Ecto neural progenitor cell (in vitro differentiated cells): ENCODE measurements at places on chromosomes 16 and 17.

GRCh38 chr17:77208217-77208808 lies 67.5 kb downstream of the SEC14L1 start:
- DNase-seq = no peak

- no peak for DNase-seq
Measured at GRCh38 chr16:68454920-68455435, 6.7 kb upstream of the SMPD3 start.

DNA sequence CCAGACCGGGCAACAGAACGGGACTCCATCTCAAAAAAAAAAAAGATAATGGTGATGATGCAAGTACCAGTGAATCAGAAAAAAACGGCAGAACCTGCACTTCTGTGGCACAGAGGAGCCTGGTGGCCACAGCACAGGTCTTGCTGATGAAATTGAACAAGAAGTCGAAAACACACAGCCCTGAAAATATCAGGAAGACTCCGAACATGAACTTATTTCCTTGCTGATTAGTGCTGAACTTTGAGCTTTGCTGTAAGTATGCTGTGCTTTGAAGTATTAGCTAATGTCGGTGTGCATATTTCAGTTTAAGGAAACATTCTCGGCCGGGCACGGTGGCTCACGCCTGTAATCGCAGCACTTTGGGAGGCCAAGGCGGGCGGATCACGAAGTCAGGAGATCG lies 10.9 kb upstream of the MYO15B start:
- no peak for DNase-seq

DNA sequence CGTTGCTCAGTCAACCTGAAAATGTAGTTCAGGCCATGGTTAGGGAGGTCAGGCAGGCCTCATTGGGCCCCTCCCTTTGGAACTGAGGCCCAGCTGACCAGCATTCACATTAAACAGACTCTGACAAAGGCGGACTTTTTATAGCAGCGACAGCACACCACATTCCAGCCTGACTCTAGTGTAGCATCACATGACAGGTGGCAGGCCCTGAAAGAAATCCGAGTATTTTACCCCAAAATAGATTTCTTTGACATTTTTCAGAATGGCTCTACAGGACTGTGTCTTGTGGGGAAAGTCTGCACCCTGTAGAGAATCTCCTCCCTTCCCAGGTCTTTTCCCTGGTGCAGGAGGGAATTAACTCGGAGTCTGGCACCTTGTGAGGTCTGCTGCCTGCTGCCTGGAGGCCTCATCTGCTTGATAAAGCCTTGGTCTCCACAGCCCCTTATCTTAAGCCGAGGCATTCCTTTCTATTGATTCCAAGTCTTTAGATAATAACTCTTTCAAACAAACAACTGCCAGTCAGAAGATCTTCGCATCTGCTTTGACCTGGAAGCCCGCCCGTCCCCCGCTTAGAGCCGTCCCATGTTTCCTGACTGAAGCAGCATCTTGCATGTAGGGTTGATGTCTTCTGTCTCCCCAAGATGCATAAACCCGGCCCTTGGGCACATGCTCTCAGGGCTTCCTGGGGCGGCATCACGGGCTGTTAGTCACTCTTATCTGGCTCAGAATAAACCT lies 44.0 kb upstream of the CAPN15 start:
- DNase-seq = peak; percentile 70

DNA sequence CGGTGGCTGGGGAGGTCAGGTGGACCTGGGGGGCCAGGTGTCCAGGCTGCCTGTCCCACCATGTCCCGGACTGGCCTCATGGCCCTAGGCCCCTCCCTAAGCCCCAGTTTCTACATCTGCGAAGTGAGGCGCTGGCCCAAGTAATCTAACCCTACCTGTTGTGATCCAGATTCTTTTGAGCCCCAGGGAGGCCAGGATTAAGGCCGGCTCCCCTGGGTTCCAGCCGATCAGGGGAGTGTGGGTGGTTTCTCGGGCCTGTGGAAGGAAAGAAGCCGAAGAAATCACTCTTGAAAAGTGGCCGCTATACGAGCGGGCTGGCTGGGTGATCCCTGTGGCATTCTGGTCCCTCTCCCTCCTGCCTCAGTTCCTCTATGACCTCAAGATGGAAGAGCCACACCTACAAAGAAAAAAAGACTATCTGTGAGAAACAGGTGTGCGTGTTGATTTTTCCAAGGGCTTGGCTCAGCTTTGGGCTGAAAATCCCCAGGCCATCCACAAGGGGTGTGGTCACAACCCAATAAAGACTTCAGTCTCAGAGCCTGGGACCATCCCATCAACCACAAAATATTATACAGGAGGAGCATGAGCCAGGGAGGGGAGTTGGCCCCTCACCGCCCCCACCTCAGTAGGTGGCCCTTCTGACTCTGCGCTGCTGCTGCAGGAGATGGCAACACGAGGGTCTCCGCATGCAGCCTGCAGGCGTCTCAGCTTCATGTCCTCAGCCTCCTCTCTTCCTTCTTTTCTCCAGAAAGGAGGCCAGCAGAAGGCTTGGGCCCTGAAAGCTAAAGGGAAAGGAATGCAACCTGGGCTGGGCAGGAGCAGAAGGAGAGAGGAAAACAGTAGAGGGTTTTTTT lies 20.3 kb downstream of the GPR142 start:
- no peak for DNase-seq

DNA sequence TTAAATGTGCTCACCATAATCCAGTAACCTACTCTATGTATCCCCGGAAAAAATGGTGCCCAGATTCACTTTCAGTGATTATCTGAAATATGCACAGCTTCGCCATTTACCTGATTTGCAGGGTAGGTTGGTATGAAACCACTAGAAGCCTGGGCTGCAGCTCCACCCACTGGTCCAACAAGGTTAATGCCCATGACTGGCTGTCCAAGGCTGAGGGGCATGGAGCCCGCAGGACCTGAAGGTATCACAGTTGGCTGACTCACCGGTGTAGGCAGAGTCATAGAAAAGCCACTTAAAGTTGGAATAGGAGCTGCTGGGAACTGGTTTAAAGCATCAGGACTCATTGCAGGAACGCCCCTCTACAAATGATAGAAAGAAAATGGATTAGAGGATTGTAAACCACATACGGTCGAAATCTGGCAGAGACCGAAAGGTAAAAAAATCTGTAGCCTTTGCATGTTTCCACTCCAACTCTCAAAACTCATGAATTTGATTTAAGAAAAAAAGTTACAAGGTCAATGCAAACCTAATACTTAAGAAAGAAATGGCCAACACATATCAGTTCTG lies 38.6 kb downstream of the SYNRG start:
- DNase-seq = peak; percentile 60

DNA sequence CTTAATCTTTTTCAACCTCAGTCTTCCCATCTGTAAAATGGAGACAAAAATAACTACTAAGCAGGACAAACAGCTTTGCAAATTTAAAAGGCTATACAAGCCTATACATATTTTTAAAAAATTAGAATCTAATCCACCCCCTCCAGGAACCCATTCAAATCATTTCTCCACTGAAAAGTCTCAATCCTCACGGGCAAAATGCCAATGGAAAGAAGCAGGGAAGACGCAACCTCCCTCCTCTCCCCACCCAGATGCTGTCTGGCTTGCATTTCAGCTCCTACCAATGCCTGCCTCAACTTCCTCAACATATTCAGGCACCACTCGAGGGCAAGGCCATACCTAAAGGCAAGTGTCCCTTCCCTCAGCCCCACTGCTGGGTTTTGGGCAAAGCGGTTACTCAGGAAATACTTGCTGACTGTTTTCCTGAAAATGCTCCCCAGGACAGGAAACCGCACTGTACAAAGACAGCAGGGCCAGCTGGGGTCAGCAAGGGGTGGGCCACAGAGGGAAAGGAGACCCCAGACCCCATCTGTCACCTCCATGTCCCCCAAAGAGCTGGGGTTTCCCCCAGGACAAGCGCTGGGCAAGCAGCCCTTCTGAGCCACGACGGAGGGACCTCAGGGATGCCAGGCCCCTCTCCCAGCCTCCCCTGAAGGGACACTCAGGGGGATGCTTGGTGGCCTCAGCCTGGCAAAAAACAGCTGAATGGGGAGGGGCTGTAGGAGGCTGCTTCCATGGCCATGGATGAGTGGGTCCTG lies 47.7 kb upstream of the DOC2B start:
- no peak for DNase-seq

DNA sequence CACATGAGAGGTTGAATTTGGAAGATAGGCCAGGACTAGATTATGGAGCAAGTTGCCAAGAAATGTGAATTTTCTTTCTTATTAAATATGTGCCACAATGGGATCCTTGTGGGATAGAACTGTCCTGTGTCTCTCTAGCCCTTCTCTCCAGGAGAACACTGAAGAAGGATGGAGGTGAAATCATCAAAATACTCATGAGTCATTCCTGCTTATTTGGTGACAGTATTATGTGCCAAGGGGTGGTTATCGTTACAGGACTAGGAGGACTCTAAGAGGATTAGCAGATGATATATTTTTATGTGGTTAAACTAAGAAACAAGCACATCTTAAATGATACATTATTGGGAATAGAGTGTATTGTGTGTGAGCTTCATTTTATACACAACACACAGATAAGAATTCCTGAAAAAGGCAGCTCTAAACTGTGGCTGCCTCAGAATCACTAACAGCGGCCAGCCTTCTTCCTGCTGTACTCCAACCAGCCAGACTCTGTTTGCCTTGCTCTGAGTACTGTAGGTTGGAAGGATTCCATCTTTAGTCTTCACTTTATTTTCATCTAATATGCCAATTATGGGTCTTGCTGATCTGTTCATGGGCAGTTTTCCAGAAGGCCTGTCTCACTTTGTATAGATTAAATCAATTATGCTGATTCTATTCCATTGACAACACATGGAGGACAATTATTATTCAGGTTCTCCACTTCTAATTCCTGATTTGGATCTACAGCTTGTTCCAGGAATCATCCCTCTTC lies 325.8 kb downstream of the ABCC12 start:
- DNase-seq = no peak

DNA sequence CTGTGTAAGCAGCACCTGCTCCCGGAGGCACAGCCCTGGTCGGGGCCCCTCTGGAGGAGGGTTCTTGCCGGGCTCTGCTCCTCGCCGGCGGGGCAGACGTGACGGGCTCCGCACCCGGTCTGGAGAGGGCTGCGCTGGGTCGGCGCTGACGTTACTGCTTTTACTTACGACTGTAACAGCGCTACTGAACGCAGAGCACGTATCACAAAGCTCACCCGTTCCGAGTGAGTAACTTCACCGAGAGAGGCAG lies 1.3 kb upstream of the RAB40C start:
- DNase-seq = peak; percentile 68

DNA sequence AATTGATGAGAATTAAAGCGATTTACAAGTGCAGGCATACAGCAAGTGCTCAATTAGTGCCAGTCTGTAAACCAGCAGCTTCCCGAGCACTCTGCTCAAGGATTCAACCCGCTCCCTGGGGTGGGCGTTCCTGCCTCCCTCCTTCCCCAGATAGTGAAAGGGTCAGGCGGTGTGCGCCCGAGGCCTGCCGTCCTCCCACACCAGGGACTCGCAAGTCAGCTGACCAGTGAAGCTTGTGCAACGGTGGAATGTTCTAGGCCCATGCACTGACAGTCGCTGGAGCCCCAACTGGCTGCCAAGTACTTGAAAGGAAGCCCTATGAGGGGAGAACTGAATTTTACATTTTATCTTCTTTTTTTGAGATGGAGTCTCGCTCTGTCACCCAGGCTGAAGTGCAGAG lies 53.5 kb upstream of the PABPN1L start:
- no peak for DNase-seq

DNA sequence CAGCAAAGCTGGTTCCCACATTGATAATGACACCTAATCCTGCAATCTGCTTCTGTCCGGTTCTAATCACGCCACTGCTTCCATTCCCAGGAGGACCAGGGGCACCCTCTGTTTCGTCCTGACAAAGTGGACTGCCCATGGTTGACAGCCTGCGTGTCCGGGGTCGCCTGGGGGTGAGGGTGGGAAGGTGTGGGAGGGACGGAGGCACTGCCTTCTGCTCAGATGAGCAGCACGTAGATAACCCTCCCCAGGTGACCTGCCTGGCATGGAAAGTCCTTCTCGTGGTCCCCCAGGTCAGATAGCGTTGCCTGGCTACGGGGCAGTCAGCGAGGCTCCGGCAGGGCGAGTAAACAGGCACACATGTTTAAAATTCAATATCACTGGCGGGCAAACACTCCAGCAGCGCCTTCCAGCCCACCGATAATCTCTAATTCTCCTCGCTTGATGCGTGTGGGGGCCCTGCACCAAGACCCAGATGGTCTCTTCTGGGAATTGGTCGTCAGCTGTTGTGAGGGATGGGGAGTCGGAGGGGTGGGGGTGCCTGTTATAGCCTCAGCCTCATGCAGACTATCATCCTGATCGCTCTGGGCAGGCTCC lies 132.2 kb downstream of the RAP1GAP2 start:
- no peak for DNase-seq

GRCh38 chr17:979539-980405 lies at the start of gene NXN:
NXN (minus strand) TSS chr17:979776.
- peak; percentile 100 for DNase-seq

DNA sequence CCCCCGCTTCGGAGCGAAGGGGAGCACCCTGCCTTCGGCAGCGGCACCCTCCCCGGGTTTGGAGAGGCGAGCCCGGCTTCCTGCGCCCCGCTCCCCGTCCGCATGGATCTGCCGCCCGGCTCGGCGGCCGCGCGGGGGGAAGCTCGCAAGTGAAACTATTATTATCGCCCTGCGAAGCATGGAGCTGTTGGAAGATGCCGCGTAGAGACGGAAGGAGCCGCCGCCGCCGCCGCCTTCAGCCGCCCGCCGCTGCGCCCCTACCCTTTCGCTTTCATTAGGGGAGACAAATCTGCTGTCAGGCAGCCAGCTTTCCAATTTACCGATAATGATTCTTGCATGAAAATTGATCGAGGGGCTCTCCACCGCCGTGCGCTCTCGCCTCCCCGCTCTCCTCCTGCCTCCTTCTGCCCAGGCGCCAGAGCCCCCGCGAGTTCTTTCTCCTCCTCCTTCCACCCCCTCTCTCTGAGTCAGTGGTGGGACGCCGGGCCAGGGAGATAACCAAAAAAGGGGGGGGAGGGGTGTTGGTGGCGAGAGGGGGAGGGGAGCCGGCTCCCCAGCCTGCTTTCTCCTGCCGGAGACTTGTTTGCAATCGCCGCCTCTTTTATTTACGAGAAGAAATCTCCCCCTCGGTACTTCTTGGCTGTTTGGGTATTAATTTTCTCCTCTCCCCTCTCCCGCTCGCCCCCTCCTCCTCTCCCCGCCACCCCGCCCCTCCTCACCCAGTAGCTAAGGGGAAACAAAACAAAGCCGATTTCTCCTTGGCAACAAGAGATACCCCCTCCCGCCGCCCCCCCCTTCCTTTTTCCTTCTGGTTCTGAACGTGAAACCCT lies 58.0 kb upstream of the GSE1 start:
- no peak for DNase-seq

- no peak for DNase-seq
Measured at GRCh38 chr17:28917029-28917428, 14.2 kb upstream of the DHRS13 start.
